Osteocyte (in vitro differentiated cells): ENCODE measurements at places on chromosomes 5 and 9.

DNA sequence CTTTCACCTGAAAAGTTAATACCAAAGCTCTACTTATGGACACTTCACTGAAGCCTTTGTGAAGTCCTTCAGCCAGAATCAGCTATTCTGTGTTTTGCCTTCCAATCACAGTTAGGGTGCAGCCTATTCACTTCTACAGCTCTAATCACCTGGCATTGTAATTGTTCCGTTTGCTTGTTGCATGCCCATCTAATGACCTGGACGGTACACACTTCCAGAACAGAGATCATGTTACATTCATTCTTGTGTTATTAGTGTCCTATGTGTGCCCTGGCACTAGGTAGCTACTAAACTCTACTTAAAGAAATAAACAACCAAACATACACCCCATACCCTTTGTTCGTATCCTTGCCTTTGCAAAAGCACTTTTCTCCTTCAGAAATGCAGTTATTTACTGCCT is 1162.9 kb upstream of the WWC1 start:
- no peak for DNase-seq

GRCh38 chr5:131693894-131694293 is 58.9 kb upstream of the RAPGEF6 start:
- no peak for DNase-seq

GRCh38 chr9:111258875-111259271 is 71.2 kb downstream of the OR2K2 start:
- no peak for DNase-seq

- no peak for DNase-seq
Measured at GRCh38 chr9:68896486-68896885, 117.4 kb downstream of the PRKACG start.

GRCh38 chr9:91164724-91165520 is 196.8 kb downstream of the AUH start:
- peak; percentile 92 for DNase-seq

DNA sequence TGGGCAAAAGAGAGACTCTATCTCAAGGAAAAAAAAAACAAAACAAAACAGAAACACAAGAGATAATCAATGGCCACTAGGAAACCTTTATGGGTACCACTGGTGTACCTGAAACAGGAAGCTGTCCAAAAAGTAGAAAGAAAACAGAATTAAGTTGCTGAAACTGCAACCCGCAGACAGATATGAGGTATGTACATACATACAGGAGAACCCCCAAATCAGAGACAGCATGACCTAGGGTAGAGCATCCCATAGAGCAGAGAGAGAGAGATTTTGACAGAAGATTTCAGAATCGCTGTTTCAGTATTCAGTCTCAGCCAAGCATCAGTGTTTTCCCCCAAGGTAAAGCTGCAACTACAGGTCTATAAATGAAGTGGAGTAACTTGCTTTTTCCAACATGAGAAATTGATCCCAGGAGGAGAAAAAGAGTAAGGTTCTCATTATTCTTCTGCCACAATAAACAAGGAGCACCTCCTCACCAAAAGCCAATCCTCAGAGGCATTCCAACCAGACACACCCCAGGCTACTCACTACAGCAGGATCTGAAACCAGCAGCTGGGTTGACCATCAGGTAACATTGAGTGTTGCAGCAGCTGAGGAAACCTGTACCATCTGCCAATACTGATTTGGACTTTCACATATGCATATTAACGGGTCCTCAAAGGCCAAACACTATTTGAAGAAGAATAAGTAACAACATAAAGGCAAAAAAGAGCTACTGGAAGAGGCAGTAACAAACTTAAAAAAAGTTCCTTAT is 630.0 kb downstream of the TAF11L14 start:
- no peak for DNase-seq
